ENCODE measurements at places on chromosomes 4 and X. TPM values are rescaled to one million over a fixed set of nuclear protein-coding genes. Genes with fewer than 3 reads are reported as not detected.
A peak's percentile ranks its signal among the peaks of the same experiment; 100 is the strongest.

GRCh38 chrX:968148-968965, 244.1 kb downstream of the CRLF2 start:
- no peak for DNase-seq
- H3K4me3 ChIP-seq: no peak overlapping the region
- no peaks in the 10 kb centered on the region for H3K4me1 ChIP-seq
- H3K36me3 ChIP-seq: no peaks in the 10 kb centered on the region
- H3K27me3 ChIP-seq: no peaks in the 10 kb centered on the region

DNA sequence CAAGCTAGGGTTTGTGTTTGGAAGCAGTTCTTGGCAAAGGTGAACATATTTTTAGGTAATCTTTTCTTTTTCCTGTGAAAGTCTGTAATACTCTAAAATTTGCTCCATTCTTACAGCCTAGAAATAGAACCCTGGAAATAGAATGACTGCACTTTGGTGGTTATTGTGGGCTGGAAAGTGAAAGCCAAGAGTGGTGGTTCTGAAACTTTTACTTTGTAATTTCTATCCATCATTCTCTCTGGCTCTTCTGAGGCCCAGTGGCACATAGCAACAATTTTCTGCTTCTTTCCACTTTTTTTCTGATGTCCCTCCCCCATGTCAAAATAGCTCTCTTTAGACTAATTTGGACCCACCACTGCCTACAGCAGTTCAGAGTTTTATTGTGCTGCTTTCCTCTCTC, 300.4 kb upstream of the RPS6KA3 start:
- DNase-seq: no peak
- no peaks in the 10 kb centered on the region for H3K36me3 ChIP-seq

The PCDH7 gene
- 135 TPM for total RNA-seq

DNA sequence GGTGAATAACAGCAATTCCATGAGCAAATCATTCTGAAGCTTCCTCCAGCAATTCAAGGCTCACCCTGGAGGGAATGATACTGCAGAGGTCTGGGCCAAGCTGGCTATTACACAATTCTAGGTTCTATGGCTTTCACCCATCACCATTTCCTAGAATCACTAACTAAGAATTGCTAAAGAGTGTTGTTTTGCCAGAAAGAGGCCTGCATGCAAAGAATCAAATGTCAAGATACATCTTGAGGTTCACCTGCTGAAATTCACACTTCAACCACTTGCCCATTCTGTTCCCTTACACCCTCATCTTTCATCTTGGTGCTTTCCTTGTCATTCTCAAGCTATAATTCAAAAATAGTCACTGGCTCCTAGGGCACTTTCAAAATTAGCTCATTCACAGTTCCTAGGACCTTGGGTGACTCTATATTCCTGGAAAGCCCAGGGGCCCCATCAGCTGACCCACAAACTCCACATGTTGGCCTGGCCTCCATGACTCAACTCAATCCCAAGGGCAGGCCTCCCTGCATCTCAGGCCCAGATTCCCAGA, 7.0 kb downstream of the APBB2 start:
- no peaks in the 10 kb centered on the region for H3K36me3 ChIP-seq
- H3K4me1 ChIP-seq: peaks cover 7% of the 10 kb centered on the region
- no peak overlapping the region for H3K4me3 ChIP-seq
- DNase-seq: no peak
- no peak overlapping the region for H3K27ac ChIP-seq

- peak; percentile 80 for DNase-seq
- H3K4me3 ChIP-seq: peak overlapping the region; percentile 40
- H3K36me3 ChIP-seq: no peaks in the 10 kb centered on the region
- no peaks in the 10 kb centered on the region for H3K27me3 ChIP-seq
- H3K4me1 ChIP-seq: no peaks in the 10 kb centered on the region
Measured at GRCh38 chr4:7101692-7102515, 34.0 kb upstream of the GRPEL1 start.

The OPN1MW gene
- not detected for total RNA-seq

DNA sequence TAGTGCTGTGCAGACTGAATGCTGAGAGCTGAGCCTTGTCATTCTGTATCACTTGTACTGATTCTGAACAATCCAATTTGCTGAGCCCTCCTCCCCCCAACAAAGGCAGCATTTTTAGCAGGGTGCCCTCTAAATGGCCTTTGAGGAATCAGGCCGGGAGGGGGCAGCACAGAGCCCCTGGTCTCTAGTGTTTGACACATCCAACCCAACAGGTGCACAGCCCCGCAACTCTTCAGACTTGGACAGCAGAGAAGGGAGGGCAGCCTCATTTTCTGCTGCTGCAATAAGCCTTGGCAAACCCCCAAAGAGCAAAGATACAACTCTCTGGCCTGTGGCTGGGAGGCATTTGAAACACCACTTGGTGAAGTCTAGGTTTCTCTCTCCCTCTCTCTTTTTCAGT, 3.4 kb downstream of the ATP1B4 start:
- H3K4me1 ChIP-seq: no peaks in the 10 kb centered on the region
- no peak overlapping the region for H3K4me3 ChIP-seq
- no peak overlapping the region for H3K27ac ChIP-seq
- H3K27me3 ChIP-seq: no peaks in the 10 kb centered on the region
- no peak for DNase-seq

The MAGEA2 gene
- total RNA-seq: not detected

DNA sequence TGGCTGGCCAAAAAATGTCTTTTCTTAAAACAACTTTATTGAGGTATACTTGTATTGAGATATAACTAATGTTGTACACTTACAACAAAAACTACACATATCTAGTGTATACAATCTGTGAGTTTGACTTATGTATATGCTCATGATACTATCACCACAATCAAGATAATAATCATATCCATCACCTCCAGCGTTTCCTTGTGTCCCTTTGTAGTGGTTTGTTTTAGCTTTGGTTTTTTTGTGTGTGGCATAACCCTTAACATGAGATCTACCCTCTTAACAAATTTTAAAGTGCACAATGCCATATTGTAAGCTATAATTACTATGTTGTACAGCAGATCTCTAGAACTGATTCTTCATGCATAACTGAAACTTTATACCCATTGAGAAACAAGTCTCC, 13.4 kb upstream of the PCSK1N start:
- no peak overlapping the region for H3K27ac ChIP-seq
- no peak for DNase-seq
- H3K27me3 ChIP-seq: no peaks in the 10 kb centered on the region
- no peaks in the 10 kb centered on the region for H3K4me1 ChIP-seq

GRCh38 chr4:139027776-139028175, 12.2 kb downstream of the NOCT start:
- no peak for DNase-seq
- no peak overlapping the region for H3K4me3 ChIP-seq
- no peaks in the 10 kb centered on the region for H3K27me3 ChIP-seq

- DNase-seq: no peak
- no peak overlapping the region for H3K4me3 ChIP-seq
- no peaks in the 10 kb centered on the region for H3K36me3 ChIP-seq
- no peaks in the 10 kb centered on the region for H3K4me1 ChIP-seq
- peak overlapping the region; percentile 58 for H3K27ac ChIP-seq
Measured at GRCh38 chr4:154424810-154425484, 66.7 kb downstream of the DCHS2 start.

- H3K27ac ChIP-seq: no peak overlapping the region
- no peaks in the 10 kb centered on the region for H3K4me1 ChIP-seq
- H3K36me3 ChIP-seq: no peaks in the 10 kb centered on the region
Measured at GRCh38 chr4:47572981-47573380, 87.9 kb downstream of the ATP10D start.

GRCh38 chr4:60002603-60003337, 1197.4 kb upstream of the ADGRL3 start:
- no peaks in the 10 kb centered on the region for H3K27me3 ChIP-seq
- H3K4me1 ChIP-seq: no peaks in the 10 kb centered on the region
- no peaks in the 10 kb centered on the region for H3K36me3 ChIP-seq
- no peak for DNase-seq

DNA sequence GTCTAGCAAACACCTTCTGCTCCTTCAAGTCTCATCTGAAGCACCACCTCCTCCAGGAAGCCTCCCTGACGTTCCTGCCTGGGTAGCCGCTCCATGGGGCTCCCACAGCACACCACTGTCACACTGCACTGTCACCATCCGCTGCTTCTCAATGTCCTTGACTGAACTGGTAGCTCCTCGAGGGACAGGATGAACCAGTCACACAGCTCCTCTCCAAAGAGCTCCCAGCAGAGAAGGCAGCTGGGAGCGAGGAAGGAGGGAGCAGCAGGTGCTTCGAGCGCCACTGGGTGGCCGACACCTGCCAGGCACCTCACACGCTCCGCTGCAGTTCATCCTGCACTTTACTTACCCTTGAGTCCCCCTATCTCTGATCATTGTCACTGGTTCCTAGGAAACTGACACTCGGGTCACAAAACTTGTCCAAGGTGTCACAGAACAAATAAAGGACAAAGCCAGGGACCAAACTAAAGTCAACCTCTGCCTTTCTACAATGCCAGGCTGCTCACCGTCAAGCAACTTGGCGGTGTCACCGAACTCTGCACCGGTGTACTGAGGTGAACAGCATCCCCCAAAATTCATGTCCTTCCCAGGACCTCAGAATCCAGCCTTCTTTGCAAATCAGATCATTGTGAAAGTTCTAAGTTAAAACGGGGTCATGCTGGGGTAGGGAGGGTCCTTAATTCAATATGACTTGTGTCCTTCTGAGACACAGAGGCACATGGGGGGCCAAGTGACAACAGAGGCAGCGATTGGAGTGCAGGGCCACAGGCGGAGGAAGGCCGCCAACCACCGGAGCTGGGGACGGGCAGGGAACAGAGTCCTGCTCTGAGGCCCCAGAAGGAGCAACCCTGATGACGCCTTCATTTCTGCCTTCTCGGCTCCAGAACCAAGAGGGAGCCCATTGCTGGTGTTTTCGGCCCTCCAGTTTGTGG, 5.5 kb upstream of the S100P start:
- H3K4me3 ChIP-seq: no peak overlapping the region
- no peak for DNase-seq
- H3K4me1 ChIP-seq: no peaks in the 10 kb centered on the region
- no peak overlapping the region for H3K27ac ChIP-seq
- H3K27me3 ChIP-seq: no peaks in the 10 kb centered on the region
- H3K36me3 ChIP-seq: no peaks in the 10 kb centered on the region

The CT45A1 gene
- not detected for total RNA-seq

The TMPRSS11F gene
- total RNA-seq: not detected

The NSUN7 gene
- total RNA-seq: not detected

DNA sequence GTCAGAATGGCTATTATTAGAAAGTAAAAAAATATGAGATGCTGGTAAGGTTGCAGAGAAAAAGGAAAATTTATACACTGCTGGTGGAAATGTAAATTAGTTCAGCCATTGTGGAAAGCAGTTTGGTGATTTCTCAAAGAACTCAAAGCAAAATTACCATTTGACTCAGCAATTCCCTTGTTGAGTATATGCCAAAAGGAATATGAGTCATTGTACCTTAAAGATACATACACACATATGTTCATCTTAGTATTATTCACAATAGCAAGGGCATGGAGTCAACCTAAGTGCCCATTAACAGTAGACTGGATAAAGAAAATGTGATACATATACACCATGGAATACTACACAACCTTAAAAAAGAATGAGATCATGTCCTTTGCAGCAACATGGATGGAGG, 148.2 kb downstream of the COMMD8 start:
- H3K4me3 ChIP-seq: no peak overlapping the region
- H3K4me1 ChIP-seq: no peaks in the 10 kb centered on the region
- H3K27ac ChIP-seq: no peak overlapping the region
- no peak for DNase-seq
- no peaks in the 10 kb centered on the region for H3K27me3 ChIP-seq
- H3K36me3 ChIP-seq: no peaks in the 10 kb centered on the region

- no peak overlapping the region for H3K4me3 ChIP-seq
- H3K36me3 ChIP-seq: no peaks in the 10 kb centered on the region
- no peaks in the 10 kb centered on the region for H3K4me1 ChIP-seq
- no peaks in the 10 kb centered on the region for H3K27me3 ChIP-seq
Measured at GRCh38 chr4:21097865-21098264, 397.6 kb downstream of the PACRGL start.

DNA sequence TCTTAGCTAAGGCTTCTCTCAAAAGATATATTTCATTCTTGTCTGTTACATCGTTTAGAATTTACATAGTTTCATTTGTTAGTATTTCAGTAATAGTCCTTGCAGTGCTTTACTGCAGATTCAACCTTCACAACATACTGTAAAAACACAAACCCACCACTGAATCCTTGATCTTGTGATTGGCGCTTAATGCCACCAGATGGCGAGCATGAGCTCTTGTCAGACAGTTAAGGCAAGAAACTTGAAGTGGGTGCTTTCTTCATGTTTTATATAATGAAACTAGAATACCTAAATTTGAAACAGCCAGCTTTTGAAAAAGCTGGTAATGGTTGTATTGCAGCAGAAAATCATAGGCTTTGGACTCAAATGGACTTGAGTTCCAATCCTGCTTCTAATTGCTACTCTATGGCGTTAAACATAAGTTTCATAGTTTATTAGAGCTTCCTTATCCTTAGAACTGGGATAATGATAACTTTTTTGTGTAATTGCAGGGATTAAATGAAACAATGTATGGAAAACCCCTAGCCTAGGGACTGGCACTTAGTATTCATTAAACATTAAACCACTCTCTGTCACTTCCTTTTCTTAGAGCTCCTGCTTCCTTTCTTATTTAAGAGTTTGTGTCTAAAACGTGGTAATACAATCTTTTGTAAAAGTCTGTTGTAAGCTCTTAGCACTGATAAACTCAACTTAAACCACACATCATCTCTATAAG, 95.1 kb downstream of the USP9X start:
- H3K4me3 ChIP-seq: no peak overlapping the region
- peak overlapping the region; percentile 42 for H3K27ac ChIP-seq
- DNase-seq: peak; percentile 39
- no peaks in the 10 kb centered on the region for H3K27me3 ChIP-seq
- no peaks in the 10 kb centered on the region for H3K36me3 ChIP-seq
- no peaks in the 10 kb centered on the region for H3K4me1 ChIP-seq

GRCh38 chr4:62588671-62589070, 1388.5 kb downstream of the ADGRL3 start:
- no peaks in the 10 kb centered on the region for H3K27me3 ChIP-seq
- no peak overlapping the region for H3K27ac ChIP-seq
- no peak overlapping the region for H3K4me3 ChIP-seq
- DNase-seq: no peak
- H3K4me1 ChIP-seq: no peaks in the 10 kb centered on the region

DNA sequence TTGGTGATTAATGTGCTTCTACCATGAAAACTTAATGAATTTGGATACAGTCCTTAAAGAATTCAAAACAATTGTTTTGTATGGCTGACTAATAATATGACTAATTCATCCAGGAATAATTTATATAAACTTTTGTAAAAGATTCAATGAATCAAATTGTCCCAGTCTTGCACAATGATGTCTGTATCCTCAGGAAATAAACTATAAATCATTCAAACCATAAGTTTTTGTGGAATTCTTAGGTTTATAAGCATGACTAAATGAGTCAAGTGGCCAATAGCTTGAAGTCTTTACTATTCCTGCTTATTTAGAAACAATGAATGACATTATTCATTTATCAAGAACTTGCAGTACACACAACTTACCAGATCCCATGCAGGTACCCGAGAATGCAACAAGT, 935.0 kb upstream of the INTU start:
- no peak overlapping the region for H3K4me3 ChIP-seq
- no peak overlapping the region for H3K27ac ChIP-seq
- no peak for DNase-seq
- H3K27me3 ChIP-seq: no peaks in the 10 kb centered on the region
- no peaks in the 10 kb centered on the region for H3K36me3 ChIP-seq

The P2RY4 gene
- total RNA-seq: not detected

Measured in uterus (tissue), 4 donors.